ENCODE measurements at places on chromosomes 12 and 14. TPM values are rescaled to one million over a fixed set of nuclear protein-coding genes. Genes with fewer than 3 reads are reported as not detected.
A peak's percentile ranks its signal among the peaks of the same experiment; 100 is the strongest.

DNA sequence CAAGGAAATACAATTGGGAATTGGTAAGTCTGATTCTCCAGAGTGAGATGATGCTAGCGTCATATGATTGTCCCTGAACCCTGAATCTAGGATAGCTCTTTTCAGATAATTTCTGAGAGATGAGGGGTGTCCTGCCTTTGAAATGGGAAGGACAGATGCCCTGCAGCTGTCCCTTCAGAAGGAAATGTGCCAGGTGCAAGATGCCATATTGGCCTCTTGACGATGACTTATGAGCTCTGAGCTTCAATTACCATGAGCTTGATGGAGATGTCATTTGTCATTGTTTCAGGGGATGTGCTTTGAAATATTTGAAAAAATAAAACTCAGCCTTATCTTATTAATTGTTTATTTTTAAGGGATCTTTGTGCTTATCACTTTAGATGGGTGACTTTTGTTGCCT, 185.1 kb downstream of the DACT1 start:
- DNase-seq: no peak

DNA sequence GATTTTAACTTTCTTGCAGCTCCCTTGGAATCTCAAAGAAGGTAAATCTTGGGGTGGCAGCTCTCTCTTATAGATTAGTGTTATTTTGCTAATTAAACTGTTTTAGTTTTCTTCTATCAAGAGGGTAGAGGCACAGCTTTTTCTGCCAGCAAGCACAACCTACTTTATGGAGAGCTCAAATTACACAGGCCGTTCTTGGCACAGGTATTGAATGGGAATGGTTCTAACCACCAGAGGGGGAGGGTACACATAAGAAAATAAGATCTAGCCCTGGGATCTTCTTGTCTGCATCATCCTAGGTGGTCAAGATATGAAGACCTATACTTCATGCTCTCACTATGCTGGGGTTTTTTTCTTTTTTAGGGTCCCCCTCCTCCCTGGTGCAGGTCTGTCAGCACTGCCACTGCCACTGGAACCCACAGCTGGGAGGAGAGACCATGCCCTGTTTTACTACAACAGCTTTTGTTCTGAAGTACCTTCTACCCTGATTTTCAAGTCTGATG, 48.6 kb upstream of the STAC3 start:
- peak; percentile 34 for DNase-seq

- DNase-seq: peak; percentile 94
These were observed at the start of gene TUBA1C for GRCh38 chr12:49264873-49265792. Gene TUBA1C (plus strand): TSS chr12:49265082. CDS start chr12:49265182, 100 bp downstream.

GRCh38 chr14:68208218-68208617, 388.6 kb downstream of the RAD51B start:
- DNase-seq: peak; percentile 56

DNA sequence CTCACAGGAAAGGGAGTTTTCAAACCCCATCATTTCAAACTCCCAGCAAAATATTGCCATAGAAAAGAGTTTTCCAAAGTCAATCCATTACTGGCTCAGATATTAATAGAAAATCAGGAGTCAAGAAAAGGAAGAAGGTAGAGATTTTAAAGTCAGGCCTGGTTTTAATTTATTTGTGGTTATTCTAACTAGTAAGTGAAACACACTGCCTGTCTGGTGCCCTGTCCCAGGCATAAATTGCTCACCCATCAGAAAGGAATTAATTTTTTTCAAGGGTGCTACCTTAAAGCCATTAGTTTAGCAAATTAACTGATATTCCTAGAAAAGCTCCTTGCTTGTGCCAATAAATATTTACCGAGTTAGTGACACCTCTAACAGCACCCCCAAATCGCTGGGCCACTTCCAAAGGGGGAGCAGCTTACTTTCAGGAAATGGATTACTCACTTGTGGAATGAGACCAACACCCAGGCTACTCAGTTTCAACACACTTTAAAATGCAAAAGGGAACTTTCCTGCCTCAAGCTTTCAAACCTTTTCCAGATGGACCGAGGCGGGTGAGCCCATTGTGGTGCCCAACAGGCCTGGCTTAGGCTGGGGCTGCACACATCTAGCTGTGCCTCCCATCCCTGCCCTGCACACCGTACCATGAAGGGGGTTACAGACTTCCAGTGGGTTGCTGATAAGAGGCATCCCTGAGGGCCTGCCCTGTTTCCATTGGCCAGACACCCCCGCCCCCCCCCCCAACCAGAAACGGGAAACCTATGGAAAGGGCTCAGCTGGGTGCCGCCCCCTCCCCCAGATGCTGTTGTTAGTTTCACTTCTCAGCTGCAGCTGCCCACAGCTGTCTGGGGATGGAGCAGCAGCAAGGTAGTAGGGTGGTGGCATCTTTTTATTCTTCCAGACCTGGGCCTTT, 117.2 kb downstream of the SAMD4A start:
- peak; percentile 80 for DNase-seq

Gene TAS2R43
- 0.25 TPM for total RNA-seq

Gene GPX2
- total RNA-seq: not detected
